ENCODE measurements at places on chromosomes 5 and 9.

- no peak for DNase-seq
These were observed 316.2 kb downstream of the BRINP1 start for GRCh38 chr9:119053070-119053469.

GRCh38 chr9:112750764-112751055 is 150 bp downstream of the SNX30 start:
- no peak for DNase-seq

DNA sequence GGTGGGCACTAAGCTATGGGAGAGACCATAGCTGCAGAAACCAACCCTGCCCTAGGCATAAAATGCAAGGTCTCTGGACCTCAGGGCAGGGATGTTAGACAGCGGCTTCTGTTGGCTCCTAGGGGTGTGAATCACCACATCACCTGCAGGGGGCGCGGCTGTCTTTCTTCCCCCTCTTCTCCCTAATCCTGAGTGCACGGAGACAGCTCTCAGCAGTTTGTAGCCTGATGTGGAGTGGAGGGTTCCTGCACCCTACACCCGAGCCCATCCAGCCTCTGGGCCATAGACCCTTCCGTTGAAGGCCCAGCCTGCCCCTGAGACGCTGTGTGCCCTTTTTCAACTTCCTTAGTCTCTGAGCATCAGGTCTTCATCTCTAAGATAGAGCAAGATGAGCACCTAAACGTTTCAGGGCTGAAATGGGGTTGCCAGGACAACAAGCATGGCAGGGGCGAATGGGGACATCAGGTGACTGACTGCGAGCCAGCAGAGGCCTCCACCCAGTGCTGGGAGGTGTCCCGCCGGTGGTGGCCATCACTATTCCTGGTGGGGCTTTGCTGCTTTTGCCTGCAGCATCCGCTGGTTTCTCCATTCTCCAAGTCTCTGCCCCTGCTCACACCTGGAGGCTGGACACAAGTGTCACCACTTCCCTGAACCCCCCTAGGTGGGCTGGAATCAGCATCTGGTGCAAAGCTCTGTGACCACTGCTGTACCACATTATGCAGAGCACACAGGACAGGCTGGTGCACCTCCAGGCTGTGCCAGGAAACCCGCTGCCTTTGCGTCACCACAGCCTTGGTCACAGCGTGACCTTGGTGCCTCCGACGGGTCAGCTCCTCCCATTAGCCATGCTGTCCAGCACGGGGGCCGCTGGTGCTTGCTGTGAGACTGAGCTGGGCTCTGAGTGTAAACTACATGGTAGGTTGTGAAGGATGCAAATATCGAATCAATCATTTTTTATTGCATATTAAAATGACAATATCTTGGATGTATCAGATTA is 2.5 kb upstream of the SEC16A start:
- DNase-seq: peak; percentile 89

DNA sequence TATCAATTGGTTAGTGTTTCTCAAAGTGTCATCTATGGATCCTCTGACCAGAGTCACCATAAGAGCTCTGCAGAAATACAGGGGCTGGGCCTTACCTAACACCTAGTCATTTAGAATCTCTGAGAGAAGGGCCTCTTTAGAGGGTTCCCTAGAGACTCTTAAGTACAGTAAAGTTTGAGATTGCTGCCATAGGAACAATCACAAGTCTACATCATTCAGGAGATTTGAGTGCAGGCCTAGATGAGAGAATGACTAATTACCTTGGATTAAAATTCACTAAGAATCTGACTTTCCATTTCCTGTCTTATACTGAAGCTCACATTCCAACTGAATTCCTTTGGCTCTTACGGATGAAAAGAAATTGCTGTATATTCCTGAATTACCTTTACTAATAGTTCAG is 182.1 kb upstream of the PTGER4 start:
- no peak for DNase-seq

GRCh38 chr9:126166866-126167265 is 159.8 kb upstream of the MVB12B start:
- DNase-seq: no peak

DNA sequence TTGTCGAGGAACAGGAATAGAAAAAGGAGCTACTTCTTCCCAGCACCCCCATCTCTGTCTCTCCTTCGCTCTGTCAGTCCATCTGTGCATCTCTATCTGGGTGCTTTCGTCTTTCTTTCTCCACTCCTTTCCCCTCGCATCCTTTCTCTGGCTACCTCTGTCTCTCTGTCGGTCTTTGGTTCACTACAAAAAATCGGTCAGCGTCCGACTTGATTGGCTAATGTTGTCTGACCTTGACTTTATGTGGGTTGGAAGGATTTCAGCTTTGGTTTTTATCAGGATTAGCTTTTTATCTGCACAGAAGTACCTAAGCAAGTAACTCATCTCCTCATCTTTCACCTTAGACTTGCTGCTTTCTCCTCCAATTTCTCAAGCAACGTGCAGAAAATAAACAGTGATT is 575.2 kb upstream of the ZNF462 start:
- no peak for DNase-seq

DNA sequence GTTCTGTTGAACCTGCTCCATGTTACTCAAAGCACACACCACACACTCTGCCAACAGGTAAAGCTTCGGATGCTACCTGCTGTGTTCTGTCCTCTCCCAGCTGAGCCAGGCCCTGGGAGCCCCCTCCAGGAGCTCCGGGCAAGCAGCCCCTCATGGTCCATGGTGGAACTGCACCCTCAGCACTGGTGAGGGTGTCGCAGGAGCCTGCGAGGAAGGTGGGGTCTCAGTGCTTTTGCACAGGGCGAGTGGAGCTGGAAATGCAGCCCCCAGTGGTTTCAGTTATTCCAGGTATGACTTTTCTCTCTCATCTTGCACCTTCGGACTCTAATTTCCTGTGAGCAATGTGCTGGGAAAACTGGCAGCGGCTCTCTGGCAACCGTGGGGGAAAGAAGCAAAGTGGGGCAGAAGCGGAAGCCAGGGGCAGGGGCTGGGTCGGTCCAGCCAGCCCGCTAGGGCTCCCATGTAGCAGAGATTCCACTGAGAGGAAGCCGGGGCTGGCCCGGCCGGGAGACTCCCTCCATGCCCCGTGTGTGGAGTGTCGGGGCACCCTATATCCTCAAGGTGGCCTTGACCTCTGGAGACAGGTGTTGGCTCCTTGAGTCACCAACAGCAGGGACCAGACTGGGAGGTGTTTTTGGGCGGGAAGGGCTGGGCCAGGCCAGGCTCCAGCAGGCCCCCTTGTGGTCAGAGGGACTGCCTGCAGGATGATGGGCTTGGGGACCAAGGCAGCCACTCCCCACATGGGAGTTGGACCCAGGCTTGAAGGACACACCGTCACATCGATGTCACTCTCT is 75.6 kb upstream of the PRSS3 start:
- DNase-seq: no peak

GRCh38 chr5:145203193-145203592 is 631.9 kb downstream of the PRELID2 start:
- DNase-seq: no peak

GRCh38 chr5:91170266-91170665 is 212.9 kb downstream of the ARRDC3 start:
- no peak for DNase-seq

- DNase-seq: no peak
These were observed 59.4 kb downstream of the FYB1 start for GRCh38 chr5:39159811-39160490.

- no peak for DNase-seq
These were observed 99.3 kb downstream of the FOCAD start for GRCh38 chr9:20783057-20784038.

GRCh38 chr5:115806986-115807653 is 9.3 kb downstream of the CDO1 start:
- DNase-seq: no peak

DNA sequence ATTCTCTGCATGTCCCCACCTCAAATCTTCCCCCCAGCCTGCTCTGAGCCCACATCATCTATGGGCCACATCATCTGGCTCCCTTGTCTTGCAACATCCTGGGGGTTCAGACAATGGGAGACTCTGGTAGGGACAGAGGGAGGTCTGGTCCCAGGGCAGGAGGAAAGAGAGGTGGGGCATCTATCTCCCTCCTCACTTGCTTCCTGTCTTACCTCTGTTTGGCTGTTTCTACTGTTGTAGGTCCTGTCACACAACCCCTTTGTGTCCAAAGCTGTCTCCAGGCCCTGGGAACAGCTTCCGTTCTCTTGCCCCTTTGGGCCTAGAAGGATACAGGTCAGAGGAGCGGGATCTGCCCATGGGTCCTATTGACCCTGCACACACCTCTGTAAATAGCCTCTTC is 227.2 kb downstream of the NSG2 start:
- no peak for DNase-seq

GRCh38 chr5:34487159-34487879 is 168.8 kb upstream of the RAI14 start:
- DNase-seq: no peak

GRCh38 chr9:135244271-135245221 is 157.1 kb downstream of the OLFM1 start:
- DNase-seq: no peak

DNA sequence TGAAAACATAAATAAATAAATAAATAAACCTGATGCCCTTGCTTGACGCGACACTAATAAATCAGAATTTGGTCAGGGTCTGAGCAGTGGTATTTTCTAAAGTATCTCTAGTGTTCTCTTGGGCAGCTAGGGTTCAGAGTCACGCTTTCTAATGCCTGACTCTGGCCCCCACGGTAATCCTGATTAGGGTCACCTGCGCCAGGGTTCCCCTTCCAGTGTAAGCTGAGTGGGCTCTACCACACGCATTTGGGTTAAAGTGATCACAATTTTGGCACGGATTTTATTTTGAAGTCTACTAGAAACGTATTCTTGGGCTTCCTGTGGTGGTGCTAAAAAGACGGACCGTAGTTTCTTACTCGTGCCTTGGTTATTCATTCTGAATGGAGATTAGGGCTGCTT is 651 bp downstream of the TTC1 start:
- no peak for DNase-seq

DNA sequence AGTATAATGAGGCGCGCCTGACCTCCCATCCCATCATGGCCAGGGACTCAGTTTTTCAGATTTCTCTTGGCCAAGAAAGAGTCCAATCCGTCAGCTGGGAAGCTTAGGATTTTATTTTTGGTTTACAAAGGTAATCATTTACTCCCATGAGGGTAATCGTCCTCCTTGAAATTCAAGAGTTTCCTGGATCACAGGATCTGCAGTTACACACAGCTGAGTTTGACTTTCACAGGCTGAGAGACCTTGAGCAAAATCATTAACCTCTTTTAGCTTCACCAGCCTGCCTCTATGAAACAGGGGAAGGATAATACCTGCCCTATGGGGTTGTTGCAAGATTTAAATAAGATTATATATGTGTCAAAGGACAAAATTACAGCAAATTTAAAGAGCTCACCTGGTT is 15.4 kb upstream of the AK3 start:
- DNase-seq: no peak

DNA sequence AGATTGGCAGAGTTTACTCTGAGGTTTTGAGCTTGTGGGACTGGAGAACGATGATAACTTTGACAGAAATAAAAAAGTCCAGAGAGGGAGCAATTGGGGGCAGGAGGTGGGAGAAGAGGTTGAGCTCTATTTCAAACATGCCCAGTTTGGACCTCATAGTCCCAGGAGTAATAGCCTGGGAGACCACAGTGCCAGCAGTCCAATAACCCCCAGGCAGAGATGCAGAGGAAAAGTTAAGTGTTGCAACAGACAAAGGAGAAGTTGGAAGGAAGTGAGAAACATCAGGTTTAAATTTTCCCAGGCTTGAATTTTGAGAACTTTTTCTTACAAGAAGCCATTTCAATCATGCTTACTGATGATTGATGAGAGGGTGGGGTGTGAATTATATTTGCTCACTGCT is 117.0 kb upstream of the GHR start:
- DNase-seq: no peak

- no peak for DNase-seq
These were observed 91.8 kb upstream of the ACO1 start for GRCh38 chr9:32292611-32293010.

- no peak for DNase-seq
These were observed 80.7 kb downstream of the TSSK1B start for GRCh38 chr5:113354055-113354454.

GRCh38 chr9:94821098-94821887 is 94.8 kb downstream of the AOPEP start:
- DNase-seq: no peak

GRCh38 chr5:122076050-122076461 is 2.0 kb downstream of the LOX start:
- DNase-seq: no peak

DNA sequence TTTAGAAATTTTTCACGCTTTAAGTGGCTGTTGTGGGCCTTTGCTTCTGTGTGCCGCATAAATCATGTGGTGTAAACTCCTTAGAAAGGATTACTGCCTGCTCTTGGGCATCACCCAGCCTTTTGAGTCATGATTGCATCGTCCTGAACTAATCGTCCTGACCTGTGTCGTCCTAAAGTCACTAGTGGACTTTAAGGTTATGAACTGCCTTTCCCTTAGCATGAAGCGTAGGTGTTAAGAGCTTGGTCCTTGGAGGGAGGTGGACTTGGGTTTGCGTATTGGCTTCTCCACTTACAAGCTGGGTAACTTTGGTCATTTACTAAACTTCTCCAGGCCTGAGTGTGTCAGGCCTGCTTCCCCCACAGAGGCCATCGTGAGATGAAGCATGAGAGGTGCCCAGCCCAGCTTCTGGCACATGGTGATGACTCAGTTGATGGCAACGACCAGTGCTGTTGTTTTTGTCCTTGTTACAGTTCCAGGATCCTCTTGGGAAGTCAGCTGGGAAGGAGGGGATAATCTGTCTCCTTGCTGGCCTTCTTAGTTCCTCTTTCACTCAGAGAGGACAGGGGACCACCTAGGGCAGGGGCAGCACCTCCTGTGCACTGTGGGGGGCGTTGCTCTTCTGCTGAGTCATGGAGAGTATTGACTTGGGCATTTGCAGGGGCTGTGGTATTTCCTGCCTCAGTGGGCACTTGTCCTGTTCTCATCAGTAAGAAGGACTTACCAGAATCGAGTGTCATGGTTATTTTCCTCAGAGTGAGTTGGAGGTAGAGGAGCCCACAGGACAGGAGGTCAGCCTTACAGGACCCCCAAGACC is 54.2 kb upstream of the NCS1 start:
- no peak for DNase-seq

DNA sequence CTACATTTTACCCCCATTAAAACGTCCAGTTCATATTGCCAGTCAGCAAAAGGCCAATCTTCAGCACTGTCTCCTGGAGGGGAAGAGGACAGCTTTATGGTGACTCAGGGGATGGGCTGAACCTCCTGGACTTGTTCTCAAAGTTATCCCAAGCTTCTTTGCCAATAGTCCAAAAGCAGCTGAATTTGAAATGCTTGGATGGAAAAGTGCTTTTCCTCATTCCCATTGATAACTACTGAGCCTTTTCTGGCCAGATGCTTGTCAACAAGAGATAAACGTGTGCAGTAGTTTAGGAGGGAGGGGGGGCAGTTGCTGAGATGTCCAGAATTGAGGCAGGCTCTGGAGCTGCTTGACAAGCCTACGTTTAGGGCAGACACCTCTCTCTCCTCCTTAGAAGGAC is 43.5 kb downstream of the MTX3 start:
- no peak for DNase-seq

All from ureter (tissue), 1 donor.